Left ventricle myocardium superior (tissue), 1 donor: ENCODE measurements at places on chromosomes 1 and 21.
A peak's percentile ranks its signal among the peaks of the same experiment; 100 is the strongest.

DNA sequence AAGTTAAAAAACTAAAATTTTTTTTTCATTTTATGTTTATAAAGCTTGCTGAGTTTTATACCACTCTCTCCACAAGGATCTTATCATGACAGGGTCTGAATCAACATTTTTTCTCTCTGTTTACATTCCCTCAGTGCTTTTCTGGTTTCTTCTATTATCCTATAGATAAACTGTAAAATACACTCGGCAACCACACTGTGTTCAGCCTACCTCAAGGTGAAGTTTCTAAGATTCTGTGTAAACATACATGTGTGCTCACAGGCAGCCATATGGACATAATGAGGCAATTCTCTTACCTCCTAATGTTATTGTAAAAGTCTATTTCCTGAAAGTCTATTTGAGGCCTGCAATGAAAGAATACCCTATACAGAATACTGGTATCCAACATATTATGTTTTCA is 114.6 kb downstream of the NTPCR start:
- DNase-seq = no peak

- no peak for DNase-seq
These were observed 18.8 kb downstream of the ITSN1 start for GRCh38 chr21:33661146-33661545.

DNA sequence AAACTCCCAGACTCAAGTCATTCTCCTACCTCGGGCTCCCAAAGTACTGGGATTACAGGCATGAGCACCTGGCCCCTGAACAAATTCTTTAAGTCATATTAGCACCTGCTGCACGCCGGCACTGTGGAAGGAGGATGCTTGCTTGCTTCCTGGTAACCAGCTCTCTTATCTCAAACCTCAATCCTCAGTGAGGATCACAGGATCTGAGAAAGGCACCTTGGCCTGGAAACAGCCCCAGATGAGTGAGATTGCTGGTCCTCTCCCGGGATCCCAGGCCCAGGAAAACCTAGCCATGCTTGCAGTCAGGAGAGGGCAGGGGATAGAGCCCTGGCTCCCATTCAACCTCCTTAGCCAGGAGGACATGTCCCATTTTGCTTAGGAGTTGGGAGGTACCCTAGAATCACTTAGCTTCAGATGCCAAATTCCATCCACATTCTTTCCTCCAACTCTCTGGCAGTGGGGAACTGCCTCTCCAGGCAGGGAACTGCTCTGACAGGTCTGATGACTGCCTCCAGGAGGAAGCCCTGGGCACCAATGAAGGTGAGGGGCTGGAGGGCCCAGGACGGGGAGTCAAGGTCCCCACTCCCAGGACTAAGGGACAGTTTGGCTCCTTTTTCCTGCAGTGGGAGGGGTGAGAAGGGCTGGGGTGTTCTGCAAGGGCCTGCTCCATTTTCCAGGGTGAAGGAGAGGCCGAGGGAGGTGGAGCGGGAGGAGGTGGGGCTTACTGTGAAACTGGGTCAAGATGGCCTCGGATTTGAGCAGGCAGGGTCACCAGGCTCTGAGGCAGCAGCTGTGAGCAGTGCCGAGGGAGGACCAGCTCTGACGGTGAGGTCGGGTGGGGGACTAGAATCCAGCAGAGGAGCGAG is 9.5 kb downstream of the GPR37L1 start:
- peak; percentile 71 for DNase-seq

DNA sequence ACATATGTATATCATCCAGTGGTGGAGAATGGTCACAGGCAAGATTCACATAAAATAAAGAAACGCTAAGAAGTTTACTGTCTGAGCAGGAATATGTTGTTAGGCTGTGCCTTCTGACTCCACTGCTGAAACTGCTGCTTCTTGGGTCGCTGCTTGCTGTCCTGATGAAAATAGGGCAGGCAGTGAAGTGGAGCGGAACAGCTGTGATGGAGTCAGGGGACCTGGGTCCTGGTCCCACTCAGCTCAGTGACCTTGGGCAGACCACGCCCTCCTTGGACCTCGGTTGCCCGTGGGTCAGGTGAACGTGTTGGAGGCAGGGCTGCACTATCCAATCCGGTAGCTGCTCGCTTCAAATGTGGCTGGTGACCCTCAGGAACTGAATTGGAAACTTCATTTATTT is 33.4 kb upstream of the IFFO2 start:
- no peak for DNase-seq

GRCh38 chr1:9561429-9561828 is 22.2 kb downstream of the SLC25A33 start:
- DNase-seq = no peak

DNA sequence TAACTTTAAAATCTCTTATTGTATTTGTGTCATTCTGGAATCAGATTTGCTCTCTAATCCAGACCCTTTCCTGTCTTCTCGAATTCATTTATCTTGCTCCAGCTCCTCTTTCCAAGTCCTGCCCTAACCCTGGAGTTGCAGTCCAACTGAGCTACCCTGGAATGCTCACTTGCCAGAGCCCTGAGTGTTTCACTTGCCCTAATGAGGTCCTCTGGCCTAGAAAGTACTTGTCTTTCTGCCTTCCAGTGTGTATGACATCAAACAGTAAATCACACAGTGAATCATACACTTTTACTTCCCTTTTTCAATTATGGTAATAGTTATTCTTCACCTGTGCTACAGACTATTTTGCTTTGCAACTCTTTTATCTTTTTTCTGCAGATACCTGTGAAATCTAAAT is 96.9 kb downstream of the NEK7 start:
- DNase-seq = no peak

GRCh38 chr1:229636042-229636441 is 10.0 kb downstream of the URB2 start:
- no peak for DNase-seq

DNA sequence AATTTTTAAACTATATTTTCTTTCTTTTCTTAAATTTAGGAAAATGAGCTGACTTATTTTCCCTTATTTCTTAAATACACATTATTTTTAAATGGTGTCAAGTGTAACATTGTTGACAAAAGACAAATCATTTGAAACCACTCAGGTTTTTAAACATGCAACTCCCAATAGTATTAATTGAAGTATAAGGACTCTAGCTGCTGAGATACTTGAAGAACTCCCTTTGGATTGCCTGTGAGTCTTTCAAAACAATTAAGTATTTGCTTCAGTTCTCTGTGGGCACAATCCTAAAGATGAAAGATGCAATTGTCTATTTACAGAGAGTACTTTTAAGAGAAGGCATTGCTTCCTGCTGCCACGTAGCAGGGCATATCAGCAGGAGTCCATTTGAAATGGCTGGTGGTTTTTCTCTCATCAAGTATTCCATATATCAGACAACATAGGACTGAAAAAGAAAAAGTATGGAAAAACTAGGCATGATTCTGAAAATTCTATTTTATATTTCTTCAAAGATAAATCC is 373.4 kb downstream of the NEGR1 start:
- DNase-seq = no peak

DNA sequence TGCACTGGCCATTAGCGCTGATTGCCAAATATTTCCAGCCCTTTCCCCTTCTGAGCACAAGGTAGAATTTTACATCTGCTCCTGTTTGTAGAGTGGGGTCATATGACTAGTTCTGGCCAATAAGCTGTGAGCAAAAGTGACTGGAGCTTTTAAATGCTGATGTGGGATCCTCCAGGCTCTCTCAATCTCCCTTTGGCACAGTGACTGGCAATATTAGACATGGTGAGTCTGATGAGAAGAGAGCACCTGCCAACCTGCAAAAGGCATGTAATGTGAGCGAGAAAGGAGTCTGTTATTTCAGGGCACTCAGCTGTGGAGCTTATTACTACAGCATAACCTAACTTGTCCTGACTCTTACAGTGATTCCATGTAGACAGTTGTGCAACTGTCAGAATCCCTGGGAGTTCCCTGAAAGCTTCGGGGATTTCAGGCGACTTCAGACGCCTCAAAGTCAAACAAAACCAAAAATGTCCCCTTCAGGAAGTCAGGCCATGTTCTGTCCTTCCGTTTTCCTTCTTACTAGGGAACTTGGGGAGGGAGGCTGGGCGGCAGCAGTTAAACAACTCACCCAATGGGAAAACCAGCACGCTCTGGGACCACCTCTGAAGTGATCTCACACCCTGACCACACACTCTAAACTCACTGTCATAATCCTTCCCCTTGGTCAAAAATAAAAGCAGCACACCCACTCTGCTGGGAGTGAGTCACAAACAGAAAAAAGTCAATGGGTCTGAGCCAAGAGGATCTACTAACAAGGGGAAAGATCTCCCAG is 3.6 kb upstream of the RASSF5 start:
- DNase-seq = peak; percentile 39

GRCh38 chr1:12244078-12244477 is 14.2 kb downstream of the VPS13D start:
- DNase-seq = no peak

DNA sequence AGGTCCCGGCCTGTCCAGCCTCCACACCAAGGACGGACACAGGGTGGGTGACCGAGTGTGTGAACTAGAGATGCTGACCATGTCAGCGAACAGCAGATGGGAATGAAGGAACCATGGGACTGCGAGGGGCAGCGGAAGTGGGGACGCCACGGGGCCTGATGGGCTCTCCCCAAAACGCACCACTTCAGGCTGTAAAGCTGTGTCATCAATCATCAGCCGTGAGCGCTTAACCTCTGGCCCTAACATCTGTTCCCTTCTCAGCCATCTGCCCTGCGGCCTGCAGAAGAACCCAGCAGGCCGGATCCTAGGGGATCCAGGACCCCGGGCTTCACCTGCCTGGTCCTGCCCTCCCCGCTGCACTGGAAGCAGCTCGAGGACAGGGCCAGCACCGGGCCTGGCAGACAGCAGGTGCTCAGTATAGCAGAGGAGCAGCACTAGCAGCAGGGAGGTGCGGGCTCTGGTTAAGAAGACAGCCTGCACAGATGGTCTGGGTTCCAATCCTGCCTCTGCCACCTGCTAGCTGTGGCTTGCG is 58.7 kb downstream of the DMRTB1 start:
- no peak for DNase-seq

GRCh38 chr1:1183833-1184775 is 10.4 kb downstream of the TTLL10 start:
- peak; percentile 12 for DNase-seq

DNA sequence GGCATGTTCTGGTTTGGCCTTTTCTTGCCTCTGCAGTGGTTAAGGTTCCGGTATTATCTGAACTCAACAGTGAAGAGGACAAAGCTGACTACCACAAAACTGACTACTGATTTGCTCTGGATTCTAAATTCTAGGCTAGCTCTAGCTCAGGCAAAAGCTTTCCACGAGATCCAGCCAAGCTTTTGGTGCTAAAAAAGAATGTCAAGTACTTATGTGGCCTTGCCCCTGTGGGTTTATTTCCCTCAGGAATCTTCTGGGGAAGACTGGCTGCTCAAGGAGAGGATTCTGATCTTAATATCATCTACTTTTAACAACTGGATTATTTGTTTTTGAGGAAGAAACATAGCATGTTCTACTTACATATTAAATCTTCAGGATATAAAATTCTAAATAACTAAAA is 26.1 kb upstream of the MTMR11 start:
- DNase-seq = no peak

- no peak for DNase-seq
These were observed 36.4 kb downstream of the RXRG start for GRCh38 chr1:165408518-165408917.

GRCh38 chr1:89347296-89347695 is 16.6 kb upstream of the GBP6 start:
- DNase-seq = no peak

DNA sequence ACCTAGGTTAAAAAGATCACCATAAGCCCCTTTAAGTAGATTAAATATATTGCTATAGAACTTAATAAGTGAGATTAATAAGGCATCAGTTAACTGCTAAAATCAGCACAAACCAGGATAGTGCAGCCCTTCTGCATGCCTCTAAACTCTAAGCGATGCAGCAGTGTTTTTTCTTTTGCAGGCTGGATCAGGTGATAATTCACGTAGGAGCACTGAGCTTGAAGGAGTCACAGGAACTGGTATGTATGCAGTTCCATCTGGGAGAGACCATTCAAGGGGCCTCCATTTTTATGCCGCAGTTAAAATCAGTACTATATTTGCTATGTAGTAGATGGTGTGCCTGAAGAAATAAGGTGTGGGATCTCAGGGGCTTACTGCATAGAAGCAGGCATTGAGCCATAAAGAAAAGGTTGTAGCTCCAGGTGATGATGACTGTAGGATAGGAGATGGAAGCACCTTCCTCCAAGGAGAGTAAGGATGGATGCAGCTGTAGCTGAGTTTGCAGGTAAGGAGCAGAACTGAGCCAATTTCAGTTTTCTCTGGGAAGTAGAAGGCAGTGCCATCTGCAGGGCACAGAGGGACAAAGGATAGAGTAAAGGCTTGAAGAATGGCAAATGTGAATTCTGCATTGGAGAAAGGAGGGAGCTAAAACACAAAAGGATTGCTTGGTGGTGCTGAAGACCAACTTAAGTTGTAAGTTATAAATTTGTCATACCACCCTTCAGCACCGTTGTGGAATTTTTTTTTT is 22.6 kb downstream of the NPL start:
- no peak for DNase-seq
